ENCODE measurements at places on chromosomes 13 and 19. TPM values are rescaled to one million over a fixed set of nuclear protein-coding genes. Genes with fewer than 3 reads are reported as not detected.

- DNase-seq, result no peak
Observed at GRCh38 chr13:99966064-99966805, 5.3 kb downstream of the ZIC5 start.

GRCh38 chr13:37481885-37482227 is 116.7 kb downstream of the POSTN start:
- no peak for DNase-seq

DNA sequence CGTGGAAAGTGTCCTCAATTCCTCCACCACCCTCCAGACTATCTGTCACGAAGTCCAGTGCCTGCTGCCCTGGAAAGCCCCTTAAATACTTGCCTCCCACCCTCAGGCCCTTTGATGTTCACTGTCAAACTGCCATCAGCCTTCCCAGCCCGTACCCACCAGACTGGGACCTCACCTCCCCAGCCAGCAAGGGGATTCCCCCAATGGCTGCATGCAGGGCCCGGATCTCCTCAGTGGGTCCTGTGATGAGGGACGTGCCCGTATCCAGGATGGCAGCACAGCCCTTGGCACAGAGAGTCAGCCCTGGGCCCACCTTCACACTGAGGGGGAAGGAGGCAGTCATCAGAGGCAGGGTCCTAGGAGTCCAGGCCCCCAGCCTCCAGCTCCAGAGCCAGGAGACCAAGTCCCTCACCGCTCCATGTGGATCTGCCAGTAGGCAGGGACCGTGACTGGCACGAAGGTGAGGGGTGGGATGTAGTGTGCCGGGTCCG is 6.1 kb downstream of the NAPSA start:
- no peak for DNase-seq

GRCh38 chr19:13401388-13401787 is 104.9 kb downstream of the CACNA1A start:
- DNase-seq, result no peak

- no peak for DNase-seq
Observed at GRCh38 chr13:32491028-32491427, 47.6 kb downstream of the N4BP2L2 start.

Gene C2CD4C
- not detected for total RNA-seq

- no peak for DNase-seq
Observed at GRCh38 chr13:96862093-96862492, 132.2 kb downstream of the OXGR1 start.

DNA sequence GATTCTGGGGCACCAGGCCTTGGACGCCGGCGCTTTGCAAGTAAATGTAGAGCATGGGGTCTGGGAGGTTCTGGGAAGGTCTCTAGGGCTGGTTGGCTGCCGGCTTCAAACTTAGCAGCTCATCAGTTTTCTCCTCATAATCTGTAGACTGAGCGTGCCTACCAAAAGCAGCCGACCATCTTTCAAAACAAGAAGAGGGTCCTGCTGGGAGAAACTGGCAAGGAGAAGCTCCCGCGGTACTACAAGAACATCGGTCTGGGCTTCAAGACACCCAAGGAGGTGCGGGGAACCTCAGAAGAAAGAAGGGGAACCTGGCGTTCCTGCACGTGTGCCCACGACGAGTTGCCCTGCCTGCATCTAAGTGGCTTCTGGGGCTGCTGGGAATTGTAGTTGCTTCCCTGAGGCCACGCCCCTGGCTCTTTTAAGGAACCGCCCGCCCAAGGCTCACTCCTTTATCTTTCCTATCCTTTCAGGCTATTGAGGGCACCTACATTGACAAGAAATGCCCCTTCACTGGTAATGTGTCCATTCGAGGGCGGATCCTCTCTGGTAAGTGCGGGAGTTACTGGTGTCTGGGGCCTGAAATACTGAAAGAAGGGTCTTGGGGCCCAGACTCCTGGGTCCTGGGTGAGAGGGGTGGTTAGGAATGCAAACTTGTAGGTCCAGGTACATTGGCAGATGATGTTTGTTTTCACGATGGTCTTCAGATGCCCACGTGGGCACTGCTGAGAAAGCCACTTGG is 984 bp downstream of the RPS11 start:
- peak; percentile 55 for DNase-seq

DNA sequence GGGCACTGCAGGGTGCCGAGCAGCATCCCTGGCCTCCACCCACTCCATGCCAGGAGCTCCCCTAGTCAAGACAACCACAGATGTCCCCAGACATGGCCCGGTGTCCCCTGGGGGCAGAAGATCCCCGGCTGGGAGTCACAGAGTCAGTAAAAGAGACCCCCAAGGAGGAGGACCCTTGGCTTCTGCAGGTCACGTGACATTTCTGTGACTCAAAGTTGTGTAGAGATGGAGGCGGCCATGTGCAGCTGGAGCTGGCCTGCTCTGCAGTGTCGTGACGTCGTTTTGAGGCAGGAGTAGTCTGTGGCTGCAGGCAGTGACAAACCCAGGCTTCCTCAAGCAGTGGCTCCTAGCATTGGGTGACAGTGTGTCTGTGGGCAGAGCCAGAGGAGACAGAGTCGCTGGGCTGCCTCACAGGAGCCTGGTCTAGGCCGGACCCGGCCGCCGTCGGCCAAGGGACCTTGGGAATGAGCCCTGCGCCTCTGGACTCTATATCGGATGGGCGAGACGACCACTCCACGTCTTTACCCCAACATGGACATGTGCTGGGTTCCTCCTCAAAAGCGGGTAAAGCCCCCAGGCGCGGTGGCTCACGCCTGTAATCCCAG is 7.7 kb upstream of the DIRAS1 start:
- DNase-seq, result no peak

DNA sequence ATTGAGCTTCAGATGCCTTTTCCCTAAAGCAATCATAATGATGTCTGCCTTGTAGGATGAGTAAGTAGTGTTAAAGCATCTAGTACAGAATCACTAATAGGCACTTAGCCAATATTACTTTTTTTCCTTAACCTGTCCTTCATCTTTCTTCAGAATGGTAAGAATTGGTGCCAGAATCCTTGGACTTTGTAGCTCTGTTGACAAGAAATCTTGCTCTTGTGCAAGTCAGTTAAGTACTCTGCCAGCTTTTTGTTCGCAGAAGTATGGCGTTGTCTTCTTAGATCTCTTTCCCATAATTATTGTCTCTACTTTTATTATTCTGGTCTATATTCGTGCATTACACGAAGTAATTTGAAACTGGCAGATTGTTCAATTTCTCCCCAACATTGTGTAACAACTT is 554.5 kb downstream of the PCDH9 start:
- no peak for DNase-seq

- no peak for DNase-seq
Observed at GRCh38 chr13:67632590-67632989, 402.5 kb upstream of the PCDH9 start.

DNA sequence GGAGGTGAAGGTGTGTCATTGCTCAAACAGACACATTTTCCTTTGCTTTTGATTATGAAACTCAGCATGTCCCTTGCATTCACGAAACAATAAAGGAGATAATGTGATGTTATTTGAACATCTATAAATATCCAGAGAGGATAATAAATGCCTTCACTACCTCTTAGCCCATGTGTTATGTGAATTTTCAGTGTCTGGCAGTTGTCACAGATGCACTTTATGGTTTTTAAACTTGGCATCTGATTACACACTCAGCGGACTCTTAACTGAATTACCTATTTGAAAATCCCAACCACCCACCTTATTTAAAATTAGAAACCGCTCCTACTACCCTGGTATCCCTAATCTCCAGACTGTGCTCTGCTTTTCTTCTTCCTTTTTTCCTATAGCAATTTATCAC is 254.2 kb downstream of the COG6 start:
- DNase-seq, result no peak

- no peak for DNase-seq
Observed at GRCh38 chr13:36030670-36031331, 100.4 kb downstream of the DCLK1 start.

DNA sequence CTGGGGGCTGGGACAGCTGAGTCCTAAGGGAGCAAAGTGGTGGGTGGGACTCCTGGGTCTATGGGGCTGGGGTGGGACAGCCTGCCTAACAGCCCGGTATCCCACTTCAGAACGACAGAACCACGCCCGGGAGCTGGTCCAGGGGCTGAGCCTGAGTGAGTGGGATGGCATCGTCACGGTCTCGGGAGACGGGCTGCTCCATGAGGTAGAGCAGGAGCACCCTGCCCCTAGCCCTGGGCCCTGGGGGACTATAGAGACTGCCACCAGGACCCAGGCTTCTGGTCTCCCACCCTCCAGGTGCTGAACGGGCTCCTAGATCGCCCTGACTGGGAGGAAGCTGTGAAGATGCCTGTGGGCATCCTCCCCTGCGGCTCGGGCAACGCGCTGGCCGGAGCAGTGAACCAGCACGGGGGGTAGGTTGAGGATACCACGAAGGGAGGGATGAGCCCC is 8.6 kb downstream of the SPHK2 start:
- DNase-seq, result no peak

- no peak for DNase-seq
Observed at GRCh38 chr19:29787281-29787680, 24.5 kb upstream of the CCNE1 start.

- DNase-seq, result no peak
Observed at GRCh38 chr19:16180611-16181010, 4.6 kb upstream of the FAM32A start.

GRCh38 chr13:43448605-43449336 is 338.0 kb downstream of the ENOX1 start:
- no peak for DNase-seq

Gene LRRC4B
- not detected for total RNA-seq

DNA sequence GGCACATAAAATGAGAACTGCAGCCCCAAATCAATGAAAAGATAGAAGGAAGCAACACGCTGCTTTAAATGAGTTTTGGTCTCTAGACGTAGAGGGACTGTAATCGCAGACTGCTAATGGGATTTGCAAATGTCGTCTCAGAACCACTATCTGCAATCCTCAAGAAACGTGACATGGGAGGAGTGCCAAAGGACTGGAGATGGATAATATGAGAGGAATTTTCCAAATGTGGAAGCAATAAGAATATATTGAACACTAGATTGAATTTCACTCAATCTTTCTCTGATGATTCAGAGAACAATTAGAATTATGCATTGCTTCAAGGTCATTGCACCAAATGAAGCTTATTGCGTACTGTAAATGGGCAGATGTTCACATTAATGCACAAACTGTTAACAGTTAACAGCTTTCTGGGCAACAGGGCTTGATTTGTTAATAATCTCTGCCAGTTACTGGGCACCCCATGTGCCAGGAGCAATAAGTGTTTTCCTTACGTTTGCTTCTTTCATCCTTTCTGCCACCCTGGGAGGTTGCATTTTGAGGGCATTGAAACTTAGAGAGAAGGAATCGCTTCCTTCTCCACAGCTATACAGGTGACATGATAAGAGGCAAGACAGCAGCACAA is 62.8 kb upstream of the WASF3 start:
- no peak for DNase-seq

Gene ZNF540
- 17.6 TPM for total RNA-seq
